ENCODE measurements at places on chromosomes 1 and 21.

DNA sequence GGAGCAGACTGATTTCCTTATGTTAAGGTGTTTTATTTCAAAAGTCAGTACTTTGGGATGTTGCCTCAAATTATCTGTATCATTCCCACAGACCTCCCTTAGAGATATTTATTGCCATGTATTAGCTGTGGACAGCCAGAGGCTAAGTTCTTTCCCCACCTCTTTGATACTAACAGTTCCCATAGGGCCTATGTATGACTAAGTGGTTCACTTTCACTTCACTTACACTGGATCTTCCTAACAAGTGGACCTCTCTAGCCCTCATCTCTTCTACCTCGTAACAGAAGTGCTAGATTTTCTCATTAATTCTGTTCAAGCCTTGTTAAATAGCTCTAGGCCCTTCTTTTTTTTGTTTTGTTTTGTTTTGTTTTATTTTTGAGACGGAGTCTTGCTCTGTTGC lies 6.2 kb downstream of the TRAF5 start:
- no peak for DNase-seq

GRCh38 chr1:32877211-32878110 lies 6.7 kb upstream of the FNDC5 start:
- DNase-seq: no peak

DNA sequence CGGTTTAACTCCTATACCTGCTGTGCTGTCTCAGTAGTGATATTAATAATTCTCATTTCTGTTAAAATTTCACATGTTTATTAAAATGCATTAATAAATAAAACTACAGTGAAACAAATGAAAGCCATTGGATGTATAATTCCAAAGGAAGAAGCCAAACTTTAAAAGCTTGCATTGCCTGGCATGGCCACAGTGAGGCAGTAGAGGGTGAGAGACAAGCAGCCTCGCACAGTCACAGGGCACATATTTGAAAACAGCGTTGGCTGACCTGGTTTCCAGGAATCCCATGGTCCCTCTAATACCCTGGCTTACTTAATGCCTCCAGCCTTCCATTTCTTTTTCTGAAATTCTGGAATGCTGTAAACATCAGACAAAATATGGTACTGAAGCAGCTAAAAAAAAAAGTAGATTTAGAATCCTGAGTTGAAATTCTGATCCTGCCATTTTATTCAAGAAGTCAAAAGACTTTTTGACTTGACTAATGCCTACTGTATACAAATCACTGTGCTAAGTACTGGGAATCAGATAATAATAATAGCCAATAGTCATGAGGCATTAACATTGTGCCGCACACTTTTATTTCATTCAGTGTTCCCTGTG lies 6.7 kb upstream of the RNASEL start:
- peak; percentile 12 for DNase-seq

DNA sequence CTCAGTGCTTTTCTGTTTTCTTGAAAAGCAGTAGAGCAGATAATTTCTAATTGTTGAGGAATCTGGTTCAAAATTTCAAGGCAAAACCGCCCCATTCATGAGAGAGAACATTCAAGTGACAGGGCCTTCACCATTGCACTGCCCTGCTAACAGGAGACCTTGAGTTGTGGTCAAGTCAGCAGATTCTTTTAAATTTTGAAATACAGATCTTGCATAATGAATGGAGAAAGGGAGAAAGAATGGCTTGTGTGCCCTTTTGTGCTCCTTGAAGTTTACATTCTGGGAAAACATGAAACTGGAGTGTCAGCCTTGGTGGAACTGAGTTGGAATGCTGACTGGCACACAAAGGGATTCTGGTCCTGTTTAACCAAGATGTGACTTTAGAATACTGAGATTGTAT lies 164.5 kb upstream of the UBE2U start:
- DNase-seq: no peak

GRCh38 chr1:167936068-167936929 lies at the start of gene DCAF6:
TSS of gene DCAF6 (plus strand) at chr1:167936683. CDS start at chr1:167936912, 229 bp downstream.
- peak; percentile 95 for DNase-seq

GRCh38 chr1:241551759-241552638 lies 19.8 kb downstream of the KMO start:
- no peak for DNase-seq

GRCh38 chr1:3551290-3551678 lies 60.0 kb downstream of the MEGF6 start:
- DNase-seq: no peak

GRCh38 chr1:160993544-160994193 lies 27.3 kb downstream of the F11R start:
- peak; percentile 18 for DNase-seq

- DNase-seq: no peak
These were observed 189.1 kb downstream of the KAZN start for GRCh38 chr1:14787604-14788003.

- no peak for DNase-seq
These were observed 44.9 kb downstream of the TRAPPC10 start for GRCh38 chr21:44057055-44057454.

GRCh38 chr1:1025730-1026129 lies 5.8 kb downstream of the AGRN start:
- DNase-seq: no peak

GRCh38 chr1:205301205-205301821 lies 20.2 kb downstream of the NUAK2 start:
- DNase-seq: no peak

GRCh38 chr1:119569095-119569494 lies 62.1 kb downstream of the HSD3B1 start:
- DNase-seq: no peak

DNA sequence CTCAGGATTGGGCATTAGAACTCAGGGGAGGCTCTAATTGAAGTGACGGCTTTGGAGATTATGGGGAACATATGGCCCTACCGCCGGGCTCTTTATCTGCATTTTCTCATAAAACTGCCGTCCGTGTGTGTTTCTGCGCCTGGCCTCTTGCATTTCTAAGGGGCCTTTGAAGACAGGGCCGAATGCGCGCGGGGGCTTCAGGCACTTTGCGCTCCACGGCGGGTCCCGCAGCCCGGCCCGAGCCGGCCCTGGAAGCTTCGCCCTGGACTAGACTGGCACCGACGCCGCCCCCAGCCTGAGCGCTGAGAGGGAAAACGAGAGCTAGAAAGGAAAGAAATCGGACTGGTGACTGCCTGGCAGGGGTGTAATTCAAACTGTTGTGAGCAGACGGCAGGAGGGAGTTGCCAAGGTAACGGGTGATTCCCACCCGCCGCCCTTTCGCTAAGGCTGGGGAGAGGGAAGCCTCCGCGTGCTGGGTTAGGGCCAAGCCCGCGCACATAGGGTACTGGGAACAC lies 120.7 kb downstream of the LMX1A start:
- peak; percentile 89 for DNase-seq

DNA sequence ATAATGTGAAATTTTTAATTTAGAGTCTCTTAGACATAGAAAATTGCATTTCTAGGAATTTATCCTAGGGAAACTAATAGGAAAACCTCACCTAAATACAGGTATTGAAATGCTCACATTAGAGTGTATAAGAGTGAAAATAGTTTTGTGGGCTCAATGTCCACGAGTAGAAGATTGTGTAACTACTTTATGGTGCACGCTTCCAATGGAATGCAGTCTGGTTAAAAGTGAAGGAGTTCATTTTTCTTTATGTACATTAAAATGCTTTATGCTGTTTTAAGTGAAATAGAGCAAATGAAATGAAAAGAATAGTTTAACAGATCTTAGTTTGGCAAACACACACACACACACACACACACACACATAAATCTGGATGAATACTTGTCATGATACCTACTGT lies 278.2 kb downstream of the USP25 start:
- DNase-seq: no peak

GRCh38 chr1:24535021-24535424 lies 20.9 kb upstream of the NCMAP start:
- DNase-seq: no peak

DNA sequence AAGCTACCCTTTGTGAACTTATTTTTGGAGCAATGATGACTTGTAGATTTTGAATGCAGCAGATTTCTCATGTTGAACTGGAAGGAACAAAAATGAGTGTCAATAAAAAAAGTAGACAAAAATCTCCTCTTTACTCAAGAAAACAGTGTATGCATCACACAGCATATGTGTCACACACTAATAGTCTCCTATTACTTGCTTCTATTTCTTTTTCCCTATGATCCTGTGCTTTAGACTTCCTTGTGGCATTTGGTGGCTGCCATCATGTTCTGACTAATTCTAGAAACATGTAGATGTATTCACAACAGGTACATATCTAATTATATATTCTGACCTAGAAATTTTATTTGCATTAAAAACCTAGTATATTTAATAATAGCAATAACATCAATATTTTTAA lies 14.3 kb downstream of the RC3H1 start:
- DNase-seq: no peak

DNA sequence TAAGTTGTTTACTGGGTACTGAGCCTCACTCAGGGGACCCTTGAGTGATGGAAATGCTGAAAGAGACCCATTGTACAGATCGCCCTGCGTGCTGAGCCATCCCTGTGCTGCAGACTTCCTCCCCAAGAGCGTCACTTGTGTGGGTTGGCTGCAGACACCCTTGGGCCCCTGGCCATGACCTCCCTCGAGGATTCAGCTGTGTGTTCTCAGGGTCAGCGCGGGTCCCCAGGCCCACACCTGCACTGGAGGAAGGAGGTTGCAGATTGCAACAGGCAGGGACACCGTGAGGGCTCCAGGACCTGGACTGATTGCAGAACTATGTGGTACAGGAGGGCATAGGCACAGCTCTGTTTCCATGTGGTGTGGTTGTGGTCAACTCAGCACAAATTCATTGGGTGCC lies 4.4 kb downstream of the SNAP47 start:
- DNase-seq: no peak

DNA sequence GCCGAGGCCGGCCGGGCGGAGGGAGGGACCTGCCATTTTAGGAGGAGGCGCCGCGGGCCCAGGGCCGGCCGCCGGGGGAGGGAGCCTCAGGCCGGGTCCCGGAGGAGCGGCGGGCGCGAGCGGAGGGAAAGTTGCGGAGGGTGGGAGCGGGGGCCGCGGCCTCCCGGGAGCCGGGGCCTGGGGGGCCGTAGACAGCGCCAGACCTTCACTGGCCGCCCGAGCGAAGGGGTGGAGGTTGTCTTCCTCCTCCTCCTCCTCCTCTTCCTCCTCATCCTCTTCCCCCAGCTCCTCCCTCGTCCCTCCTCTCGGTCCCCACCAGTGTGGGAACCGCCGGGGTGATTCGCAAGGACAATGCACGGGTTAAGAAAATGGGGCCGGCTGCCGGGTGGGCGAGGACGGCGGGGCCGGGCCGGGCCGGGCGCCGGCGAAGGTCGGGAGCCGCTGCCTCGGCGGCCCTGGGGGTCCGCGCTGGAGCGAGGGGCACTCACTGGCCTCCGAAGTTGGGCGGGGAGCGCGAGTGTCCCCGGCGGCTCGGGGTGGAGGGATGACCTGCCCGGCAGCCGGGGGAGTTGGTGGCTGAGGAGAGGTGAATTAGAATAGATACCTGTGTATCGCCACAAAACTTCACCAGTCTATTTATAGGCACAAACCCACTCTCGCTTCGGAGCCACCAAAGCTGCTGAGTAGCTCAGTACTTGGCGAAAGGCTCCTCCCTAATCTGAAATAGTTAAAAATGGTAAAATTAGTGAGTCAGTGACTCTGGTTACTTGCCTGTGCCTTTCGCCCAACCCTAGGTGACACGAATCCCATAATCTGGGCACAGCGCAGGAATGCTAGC lies 1.3 kb downstream of the DYRK1A start:
- no peak for DNase-seq

DNA sequence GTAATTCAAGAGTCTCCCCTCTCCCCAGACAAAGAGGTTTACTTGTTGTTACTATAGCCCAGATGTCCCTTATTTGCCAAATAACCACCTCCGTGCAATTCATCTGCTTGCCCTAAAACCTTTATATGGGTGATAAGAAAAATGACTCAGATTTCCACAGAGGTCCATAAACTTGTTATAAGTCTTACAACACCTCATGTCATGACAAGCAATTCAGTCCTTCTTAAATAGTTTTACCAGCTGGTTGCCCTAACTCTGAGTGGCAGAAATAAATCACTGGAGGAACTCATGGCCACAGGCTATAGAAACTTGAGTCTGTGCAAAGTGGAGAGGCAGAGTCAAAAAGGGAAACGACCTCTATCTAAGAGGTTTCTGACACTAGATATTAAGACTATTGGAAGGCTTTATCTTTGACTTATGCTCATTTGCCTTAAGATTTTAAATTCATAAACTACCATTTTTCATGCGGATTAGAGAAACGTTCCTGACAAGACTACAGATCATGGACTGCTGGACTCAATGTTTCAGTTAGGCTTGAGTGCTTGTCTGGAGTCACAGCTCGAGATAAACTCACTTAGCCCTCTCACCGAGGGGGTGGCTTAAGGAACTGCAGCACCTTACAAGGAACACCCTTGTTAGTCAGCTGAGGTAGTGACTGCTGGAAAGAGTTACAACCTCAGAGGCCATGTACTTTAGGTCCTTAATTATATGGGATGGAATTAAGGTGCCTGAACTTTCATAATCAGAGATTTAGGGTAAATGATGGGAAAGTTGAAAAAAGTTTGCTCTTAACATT lies 662.5 kb upstream of the USP24 start:
- DNase-seq: no peak

GRCh38 chr1:178885869-178886268 lies 15.0 kb upstream of the ANGPTL1 start:
- DNase-seq: no peak

GRCh38 chr1:115134231-115134630 lies 44.9 kb upstream of the TSPAN2 start:
- DNase-seq: no peak

DNA sequence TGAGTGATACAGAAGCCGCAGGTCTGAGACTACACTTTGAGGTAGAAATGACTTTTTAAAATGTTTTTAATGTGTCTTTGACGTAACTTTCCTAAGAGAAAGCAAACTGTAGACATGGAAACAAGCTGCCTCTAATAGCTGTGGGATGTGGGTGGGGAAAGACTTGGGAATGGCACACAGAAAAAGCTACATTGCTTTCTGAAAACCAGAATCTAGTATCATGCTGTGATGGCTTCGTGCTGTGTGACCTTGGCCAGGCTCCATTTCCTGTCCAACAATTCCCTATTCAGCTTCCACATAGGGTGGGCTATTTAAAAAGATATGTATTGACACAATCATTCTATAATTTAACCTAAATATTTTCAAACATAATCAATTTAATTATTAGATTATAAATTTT lies 909.1 kb downstream of the NCAM2 start:
- DNase-seq: peak; percentile 70

DNA sequence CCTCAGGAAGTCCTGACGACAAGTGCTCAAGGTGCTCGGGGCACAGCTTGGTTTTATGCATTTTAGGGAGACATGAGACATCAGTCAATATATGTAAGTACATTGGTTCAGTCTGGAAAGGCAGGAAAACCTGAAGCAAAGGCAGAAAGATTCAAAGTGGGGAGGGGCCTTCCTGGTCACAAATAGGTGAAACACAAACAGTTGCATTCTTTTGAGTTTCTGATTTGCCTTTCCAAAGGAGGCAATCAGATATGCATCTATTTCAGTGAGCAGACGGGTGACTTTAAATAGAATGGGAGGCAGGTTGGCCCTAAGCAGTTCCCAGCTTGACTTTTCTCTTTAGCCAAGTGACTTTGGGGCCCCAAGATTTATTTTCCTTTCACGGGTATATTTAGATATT lies 8.9 kb upstream of the RNF187 start:
- DNase-seq: no peak

Data from NCI-H748 treated with DMSO at 0.1 percent for 48 hours (cell line).